Activated T-helper 1 cell treated with Interleukin-2 at 50 U/mL for 16 hours (primary cell): ENCODE measurements at places on chromosomes 4 and X.

GRCh38 chrX:39337451-39337850 is 536.2 kb downstream of the MID1IP1 start:
- DNase-seq, result no peak

DNA sequence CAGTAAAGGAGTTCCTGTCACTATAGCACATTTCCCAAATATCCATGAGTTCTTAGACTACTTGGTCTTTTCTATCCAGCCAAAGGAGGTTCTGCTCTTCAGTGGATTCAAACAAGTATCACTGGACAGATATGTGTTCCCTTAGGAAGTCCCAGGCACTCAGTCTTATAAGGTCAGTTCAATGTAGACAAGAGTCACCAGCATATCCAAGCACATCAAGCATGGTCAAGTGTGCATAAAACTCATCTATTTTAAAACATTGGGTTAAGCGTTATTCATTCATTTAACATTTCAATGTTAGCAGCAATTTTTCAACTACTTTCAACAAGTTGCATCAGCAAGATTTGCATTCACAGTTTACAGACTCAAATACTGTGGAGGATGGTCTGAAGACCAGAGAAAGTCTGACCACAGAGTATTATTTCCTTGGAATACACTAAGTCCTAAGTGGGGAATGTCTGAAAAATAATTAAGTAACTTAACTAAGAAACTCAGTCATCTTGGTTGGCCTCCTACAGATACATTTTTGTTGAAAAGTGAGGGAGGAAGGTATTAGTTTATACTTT is 630.5 kb upstream of the IGFBP7 start:
- DNase-seq, result no peak

DNA sequence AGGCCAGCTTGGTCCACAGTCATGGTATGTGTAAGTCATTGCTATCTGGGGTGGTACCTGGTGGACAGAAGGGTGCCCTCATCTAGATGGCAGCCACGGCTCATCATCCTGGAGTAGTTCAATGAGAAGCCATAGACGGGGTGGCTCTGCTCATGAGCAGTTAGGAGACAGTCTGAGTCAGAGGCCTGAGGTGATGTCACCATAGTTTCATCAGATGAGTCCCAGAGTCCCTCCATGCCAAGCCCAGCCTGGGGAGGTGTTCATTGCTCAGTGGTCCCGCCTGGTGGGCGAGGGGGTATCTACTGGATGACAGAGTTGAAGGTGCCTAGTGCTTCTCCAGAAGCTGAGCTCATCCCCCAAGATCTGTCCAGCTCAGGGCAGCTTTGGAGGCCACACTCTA is 49.8 kb downstream of the DLG3 start:
- DNase-seq, result no peak

DNA sequence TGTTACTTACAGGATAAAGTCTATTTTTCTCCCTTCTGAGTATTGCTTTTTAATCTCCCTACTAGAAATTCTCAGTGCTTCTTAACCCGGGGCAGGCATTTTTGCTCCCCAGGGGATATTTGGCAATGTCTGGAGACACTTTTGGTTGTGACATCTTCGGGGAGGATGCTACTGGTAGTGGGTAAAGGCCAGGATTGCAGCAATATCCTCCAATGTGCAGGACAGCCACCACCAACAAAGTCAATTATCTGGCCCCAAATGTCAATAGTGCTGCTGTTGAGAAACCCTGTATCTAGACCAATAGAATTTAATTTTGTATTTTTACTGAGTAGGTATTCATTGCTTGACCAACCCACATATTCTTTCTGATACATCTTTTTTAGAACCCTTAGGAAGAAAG is 669.5 kb upstream of the MAGEB2 start:
- DNase-seq, result no peak

DNA sequence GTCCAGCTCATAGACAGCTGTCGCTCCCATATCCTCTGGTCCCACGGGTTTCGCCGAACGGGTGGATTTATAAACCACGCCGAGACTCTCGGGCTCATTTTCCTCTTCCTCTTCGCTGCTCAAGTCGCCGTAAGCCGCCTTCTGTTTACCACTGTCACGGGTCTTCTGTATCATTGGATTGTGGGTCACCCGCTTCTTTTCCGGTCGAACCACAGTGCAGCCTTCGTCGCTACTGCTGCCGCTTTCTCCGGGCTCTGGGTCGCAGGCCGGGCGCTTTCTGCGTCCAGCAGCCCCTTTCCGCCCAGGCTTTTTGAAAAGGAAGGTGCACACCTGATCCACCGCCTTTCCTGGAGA is 311 bp downstream of the RNF113A start:
- no peak for DNase-seq

GRCh38 chr4:95272797-95273196 is 276.0 kb downstream of the UNC5C start:
- DNase-seq, result no peak

GRCh38 chr4:157447195-157447594 is 226.7 kb downstream of the GRIA2 start:
- DNase-seq, result no peak

DNA sequence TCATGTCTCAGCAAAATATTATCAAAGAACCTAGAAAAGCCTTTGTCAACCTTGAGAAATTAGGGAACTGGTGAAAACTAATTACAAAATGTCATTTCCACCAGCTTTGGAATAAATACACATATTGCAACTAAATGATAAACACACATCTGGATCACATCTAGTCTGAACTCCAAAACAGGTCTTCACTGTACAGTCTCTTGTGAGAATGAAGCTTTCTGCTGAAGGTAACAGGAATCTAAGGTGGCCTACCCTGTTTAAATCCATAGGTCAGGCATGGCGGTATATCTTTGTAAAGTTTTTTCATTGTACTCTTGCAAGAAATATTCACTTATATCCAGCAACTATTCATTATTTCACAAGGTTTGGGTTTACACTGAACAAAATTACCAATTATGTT is 1.7 kb downstream of the SH3D19 start:
- no peak for DNase-seq

GRCh38 chrX:140971099-140971795 is 31.1 kb upstream of the SPANXB1 start:
- DNase-seq, result no peak

- DNase-seq, result peak; percentile 7
These were observed 220.3 kb upstream of the CXCL13 start for GRCh38 chr4:77385124-77385969.

DNA sequence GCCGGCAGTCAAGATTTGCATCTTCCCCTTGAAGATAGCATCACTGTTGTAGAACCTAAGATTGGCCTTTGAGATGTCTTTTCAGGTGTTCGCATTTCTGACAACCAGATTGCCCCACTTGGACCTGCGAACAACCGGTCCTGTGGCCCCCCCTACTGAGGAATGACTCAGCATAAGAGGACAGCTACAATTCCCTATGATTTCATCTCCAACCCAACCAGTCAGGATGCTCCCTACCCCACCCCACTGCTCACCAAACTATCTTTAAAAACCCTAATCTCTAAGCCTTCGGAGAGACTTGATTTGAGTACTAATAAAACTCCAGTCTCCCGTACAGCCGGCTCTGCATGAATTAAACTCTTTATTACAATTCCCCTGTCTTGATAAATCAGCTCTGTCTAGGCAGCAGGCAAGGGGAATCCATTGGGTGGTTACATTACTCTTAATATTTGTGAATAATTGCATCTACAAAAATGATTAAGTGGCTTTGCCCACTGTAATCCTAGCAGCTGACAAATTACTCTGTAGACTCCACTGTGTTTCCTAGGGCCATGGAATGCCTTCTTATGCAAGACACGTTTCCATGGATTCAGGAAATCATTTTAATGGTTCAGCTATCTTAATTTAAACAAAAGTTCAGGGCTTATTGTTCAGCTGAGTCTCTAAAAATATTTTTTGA is 95.4 kb downstream of the GPR143 start:
- no peak for DNase-seq

- no peak for DNase-seq
These were observed 55.6 kb downstream of the CLDN34 start for GRCh38 chrX:10022580-10023245.

DNA sequence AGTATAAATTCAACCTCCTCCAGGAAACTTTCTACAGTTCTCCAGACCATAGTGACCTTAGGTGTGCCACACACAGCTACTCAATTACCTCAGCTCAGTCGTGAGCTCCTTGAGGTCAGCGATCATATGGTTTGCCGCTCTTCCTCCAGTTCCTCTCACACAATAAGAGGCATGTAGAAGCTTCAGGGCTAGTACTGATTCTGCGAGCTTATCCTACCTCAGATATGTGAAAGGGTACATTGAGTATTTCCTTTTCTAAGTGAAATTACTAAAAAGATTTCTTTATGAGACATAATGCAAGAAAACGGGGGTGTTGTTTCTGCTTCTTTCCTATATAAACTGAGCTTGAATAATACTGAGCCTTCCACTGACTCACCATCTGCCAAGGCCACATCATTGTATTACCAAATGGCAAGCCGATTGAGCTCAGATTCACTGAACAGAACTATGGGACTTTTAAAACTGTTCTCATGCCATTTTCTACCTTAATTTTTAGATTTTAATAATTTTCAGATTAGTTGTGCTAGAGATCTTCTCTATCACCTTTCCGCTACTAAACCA is 183.1 kb downstream of the HS6ST2 start:
- DNase-seq, result no peak
